Thyroid gland (tissue), 4 donors: ENCODE measurements at places on chromosomes 13 and 19. TPM values are rescaled to one million over a fixed set of nuclear protein-coding genes. Genes with fewer than 3 reads are reported as not detected.

IL4I1 gene
- not detected for total RNA-seq

PSG11 gene
- not detected for total RNA-seq

SLC35E1 gene
- 43.1 TPM for total RNA-seq

MAB21L1 gene
- total RNA-seq: 2.2 TPM

EFNA2 gene
- total RNA-seq: not detected

CD177 gene
- 0.29 TPM for total RNA-seq

PDX1 gene
- total RNA-seq: not detected

ZNF433 gene
- total RNA-seq: 14.0 TPM

SMIM44 gene
- not detected for total RNA-seq

CYP4F12 gene
- total RNA-seq: 3.7 TPM

CACNG8 gene
- total RNA-seq: not detected

RUBCNL gene
- total RNA-seq: 3.6 TPM

SYT5 gene
- total RNA-seq: not detected

MAG gene
- total RNA-seq: 19.2 TPM
